Left renal pelvis (tissue), 4 donors: ENCODE measurements at places on chromosomes 7 and 10.

DNA sequence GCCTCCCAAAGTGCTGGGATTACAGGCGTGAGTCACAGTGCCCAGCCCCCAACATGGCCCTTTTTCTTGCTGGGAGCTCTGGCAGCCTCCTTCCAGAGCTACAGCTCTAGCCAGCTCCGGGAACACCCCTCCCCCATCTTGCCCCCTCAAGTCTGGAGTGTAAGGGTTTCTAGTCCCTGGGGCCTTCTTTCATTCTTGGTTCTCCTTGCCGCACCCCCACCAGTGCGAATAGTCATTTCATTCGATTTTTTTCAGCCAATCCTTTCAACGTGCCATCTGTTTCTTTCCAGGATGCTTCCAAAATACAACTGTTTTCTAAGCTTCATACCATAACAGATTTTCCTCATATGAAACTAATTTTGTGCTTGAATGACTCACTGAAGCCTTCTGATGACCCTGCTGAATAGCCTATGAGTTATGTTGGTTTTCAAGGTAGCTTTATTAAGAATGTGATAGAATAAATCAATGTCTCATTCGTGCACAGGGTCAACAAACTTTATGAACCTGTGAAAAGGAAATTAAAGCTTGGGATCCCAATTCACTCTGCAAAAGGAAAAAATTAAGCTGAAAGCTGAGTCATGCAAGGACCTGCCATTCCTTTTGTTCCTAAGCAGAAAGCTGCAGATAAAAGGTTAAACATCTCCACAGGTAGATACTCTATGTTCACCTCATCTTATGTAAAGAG is 38.6 kb downstream of the CDC14C start:
- DNase-seq, result no peak

- no peak for DNase-seq
These were observed 359.1 kb downstream of the CRPPA start for GRCh38 chr7:16062269-16062668.

DNA sequence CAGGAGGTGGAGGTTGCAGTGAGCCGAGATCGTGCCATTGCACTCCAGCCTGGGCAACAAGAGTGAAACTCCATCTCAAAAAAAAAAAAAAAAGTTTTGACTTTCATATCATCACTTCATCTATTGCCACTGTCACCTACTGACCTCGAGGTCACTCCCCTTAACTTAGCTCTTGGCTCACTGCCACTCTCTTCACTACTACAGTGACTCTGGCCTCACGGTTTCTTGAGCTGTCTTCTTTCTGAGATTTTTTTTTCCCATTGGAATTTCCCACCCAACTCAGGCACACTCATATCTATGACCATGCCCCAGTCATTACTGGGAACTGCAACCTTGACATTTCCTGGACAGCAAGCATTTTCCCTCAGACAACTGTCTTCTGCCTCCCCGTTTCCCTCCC is 42.6 kb upstream of the C7orf33 start:
- no peak for DNase-seq

DNA sequence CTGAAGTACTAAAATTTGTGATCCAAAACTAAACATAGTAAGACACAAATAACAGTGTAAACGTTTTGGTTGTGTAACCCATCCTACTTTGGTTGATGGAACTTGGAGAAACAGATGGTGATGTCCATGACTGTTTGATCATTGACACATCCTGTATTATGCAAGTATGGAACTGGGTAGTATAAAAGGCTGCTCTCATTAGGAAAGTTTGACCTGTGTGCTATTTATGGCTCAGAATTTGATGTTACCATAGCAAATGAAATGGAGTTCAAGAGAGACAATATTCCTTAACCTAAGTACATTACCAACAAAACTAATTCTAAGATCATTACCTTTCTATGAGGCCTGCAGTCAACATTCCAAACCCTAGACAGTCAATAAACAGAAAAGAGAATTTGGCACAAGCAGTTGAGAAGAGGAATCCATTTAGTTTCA is 39.9 kb downstream of the DKK1 start:
- DNase-seq, result no peak

DNA sequence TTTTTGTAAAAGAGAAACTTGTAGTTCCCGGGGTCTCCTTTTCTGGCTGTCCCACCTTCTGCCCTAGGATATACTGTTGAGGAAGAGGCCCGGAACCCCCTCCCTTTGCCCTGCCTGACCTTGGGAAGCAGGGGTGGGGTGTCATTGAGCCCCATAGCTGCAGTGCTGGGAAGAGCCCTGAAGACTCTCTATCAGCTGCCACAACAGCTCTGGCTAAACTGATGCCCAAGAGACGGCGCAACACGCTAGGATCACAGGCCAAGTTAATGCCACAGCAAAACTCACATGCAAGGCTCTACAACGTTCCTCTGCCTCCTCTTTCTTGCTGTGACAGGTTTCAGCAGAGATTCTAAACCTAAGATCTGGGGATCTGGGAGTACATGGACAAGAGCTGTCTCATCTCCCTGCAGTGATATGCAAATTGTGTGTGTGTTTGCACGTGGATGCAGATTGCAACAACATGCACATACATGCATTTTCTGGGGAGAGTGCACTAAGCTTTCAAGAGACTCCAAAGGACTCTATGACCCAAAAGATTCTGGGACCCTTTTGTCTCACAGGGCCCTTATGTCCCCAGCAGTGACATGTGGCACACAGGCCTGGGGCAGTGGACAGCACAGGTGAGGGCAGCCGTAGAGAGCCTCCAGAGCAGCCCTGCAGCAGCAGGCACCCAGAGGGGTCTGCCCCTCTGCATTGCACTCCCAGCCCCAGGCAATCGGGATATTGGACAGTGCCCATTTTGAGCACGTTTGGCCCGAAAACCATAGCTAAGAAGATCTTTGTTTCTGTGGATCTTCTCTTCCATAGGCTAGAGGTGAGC is 2.5 kb downstream of the RASSF4 start:
- DNase-seq, result no peak

DNA sequence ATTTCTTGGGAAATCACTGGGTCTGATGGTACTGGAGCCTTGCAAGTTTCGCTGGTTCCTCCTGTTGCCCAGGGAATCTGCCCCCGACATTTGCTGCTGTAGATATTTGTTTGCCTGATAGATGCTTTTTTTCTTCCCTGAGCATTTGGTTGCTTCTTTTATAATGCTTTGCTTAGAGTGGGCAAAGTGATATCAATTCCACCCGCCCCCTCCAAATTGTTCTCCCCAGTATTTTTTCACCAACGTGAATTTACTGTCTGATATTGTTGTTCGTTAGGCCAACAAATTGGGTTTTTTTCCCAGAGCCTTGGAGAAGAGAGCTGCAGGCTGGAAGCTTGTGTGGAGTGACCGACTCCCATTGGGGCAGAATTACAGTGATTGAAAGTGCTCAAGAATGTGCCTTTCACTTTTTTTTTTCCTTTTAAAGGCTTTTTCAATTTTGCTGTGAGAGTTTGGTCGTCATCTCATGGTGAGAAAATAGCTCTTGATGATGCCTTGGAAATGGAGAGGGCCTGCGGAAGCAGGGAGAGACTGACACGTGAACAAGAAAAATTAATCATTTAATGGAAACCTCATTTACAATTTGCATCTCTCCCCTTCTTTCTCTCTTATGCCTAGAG is 2.5 kb downstream of the GRK5 start:
- no peak for DNase-seq

DNA sequence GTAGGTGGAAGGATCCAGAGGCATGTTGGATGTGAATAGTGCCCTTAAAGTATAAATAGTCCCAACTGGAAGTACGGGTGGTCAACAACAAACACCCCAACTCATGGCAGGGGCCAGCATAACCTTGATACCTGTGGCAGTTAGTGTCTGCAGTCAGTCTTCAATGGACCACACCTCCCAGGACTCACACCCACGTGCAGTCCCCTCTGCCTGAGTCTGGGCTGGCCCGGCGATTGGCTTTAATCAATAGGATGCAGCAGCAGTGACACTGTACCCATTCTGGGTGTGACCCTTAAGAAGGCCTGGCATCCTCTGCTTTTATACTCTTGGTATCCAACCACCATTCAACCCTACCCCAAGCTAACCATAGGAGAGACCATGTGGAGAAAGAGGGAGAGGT is 18.6 kb downstream of the DRGX start:
- no peak for DNase-seq
